ENCODE measurements at places on chromosomes 7 and 10.

DNA sequence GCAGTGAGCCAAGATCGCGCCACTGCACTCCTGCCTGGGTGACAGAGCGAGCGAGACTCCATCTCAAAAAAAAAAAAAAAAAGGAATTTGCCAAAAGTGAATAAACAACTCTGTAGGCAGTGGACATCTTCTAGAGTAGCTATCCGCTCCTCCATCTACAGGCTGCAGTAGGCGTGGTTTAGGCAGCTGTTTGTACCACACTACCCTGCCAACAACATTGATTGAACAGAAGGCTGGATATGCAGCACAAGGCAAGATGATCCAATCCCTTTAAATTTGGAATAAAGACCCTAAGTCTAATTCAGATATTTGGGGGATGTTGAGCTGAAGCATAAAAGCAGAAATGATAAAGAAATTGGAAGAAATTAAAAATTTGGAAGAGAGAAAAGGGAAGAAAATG, 141.6 kb downstream of the TES start:
- DNase-seq = no peak

GRCh38 chr10:770975-771374, 81.5 kb upstream of the DIP2C start:
- DNase-seq = no peak

GRCh38 chr10:37860494-37861190, 3.2 kb upstream of the ZNF248 start:
- no peak for DNase-seq

DNA sequence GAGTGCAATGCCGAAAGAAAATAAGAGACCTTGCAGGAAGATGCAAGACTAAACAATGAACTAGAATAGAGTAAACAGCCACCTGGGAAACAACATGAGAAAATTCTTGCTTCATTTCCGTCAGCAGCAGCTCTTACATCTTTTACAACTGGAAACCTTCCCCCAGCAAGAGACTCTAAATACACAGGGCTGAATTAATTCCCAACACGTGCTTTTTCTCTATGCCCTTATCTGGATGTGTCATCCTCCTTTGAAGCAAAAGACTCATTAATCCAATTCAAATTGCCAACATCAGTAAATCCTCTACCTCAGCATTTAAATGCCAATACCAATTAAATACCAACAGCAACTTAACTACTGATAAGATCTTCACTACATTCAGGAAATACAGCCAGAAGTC, 99.0 kb upstream of the PDE1C start:
- no peak for DNase-seq

DNA sequence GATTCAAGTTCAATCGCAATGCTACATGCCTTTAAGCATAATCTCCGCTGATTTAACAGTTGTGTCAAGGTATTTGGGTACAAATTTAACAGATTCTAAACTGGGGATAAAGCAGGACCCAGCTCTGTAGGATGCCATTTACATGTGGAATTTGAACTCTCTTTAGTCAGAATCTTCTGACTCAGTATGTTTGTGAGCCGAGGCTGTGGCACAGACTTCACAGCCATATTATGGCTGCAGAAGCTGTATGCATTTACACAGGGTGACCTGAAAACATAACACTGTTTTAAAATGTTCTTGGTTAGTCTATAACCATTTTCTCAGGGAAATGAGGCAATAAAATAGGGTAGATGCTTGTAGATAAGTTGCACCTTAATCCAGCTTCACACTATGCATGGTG, 8.7 kb downstream of the PDLIM1 start:
- DNase-seq = no peak
